ENCODE measurements at places on chromosomes 13 and 19.

DNA sequence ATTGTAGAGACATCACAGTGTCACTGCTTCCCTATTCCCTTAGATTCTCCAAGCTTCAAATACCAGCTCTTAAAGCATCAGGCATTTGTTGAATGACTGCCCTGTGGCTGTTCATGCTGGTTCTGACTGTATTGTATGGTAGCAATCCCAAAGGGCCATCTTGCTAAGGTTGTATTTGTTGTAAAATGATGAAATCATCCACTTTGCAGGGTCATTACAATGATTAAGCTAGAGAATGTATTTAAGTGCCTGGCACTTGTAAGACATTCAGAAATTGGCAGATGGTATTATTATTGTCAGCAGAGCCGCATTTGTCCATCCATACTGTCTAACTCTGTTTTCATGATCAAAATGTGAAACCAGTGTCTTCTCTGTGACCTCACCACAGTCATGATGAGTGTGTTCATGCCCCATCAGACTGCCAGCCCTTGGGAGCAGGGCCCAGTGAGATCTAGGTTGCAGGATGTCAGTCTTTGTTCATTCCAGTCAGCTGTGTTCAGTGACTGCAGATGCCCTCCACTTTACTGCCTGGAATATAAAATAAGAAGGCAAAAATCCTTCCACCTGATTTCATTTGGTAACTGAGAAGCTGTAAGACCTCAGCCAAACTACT lies 86.1 kb downstream of the DHRS12 start:
- no peak for DNase-seq

DNA sequence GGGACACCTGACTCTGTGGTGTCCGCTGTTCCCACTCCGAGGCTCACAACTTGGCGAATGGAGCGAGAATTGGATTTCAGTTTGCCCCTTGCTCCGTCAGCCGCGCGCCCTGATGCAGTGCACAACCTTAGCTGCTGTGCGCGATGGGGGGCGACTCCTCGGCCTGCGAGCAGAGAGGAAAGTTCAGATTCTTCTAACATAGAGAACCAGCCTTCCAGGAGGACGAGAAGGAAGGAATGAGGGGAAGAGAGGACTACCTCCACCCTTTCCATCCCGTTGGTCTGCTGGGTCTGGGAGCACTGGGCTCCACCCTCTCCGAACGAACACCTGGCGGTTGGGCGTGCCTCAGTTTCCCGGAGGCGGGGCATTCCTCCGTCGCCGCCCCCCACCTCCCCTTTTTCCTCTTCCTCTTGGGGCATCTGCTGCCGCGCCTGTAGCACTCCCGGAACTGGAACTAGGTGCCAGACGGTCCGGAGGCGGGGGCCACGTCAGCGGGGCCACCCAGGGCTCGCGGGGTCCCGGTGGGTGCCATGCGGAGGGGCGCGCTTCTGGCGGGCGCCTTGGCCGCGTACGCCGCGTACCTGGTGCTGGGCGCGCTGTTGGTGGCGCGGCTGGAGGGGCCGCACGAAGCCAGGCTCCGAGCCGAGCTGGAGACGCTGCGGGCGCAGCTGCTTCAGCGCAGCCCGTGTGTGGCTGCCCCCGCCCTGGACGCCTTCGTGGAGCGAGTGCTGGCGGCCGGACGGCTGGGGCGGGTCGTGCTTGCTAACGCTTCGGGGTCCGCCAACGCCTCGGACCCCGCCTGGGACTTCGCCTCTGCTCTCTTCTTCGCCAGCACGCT lies at the start of gene KCNK6:
KCNK6 (plus strand) TSS at position 425 of the 838 bp plus-strand sequence; CDS start at position 531, 106 bp downstream.
- no peak for DNase-seq

- DNase-seq: peak; percentile 75
Observed at GRCh38 chr19:47377208-47377701, 28.1 kb downstream of the DHX34 start.

GRCh38 chr19:10111405-10111811 lies at the start of gene P2RY11:
Gene P2RY11 (plus strand): TSS chr19:10111693. CDS start chr19:10111722, 29 bp downstream.
- no peak for DNase-seq

- DNase-seq: no peak
Observed at GRCh38 chr13:30561511-30561910, 56.2 kb upstream of the USPL1 start.

GRCh38 chr13:43240278-43240677 lies 216.9 kb downstream of the DNAJC15 start:
- DNase-seq: no peak

DNA sequence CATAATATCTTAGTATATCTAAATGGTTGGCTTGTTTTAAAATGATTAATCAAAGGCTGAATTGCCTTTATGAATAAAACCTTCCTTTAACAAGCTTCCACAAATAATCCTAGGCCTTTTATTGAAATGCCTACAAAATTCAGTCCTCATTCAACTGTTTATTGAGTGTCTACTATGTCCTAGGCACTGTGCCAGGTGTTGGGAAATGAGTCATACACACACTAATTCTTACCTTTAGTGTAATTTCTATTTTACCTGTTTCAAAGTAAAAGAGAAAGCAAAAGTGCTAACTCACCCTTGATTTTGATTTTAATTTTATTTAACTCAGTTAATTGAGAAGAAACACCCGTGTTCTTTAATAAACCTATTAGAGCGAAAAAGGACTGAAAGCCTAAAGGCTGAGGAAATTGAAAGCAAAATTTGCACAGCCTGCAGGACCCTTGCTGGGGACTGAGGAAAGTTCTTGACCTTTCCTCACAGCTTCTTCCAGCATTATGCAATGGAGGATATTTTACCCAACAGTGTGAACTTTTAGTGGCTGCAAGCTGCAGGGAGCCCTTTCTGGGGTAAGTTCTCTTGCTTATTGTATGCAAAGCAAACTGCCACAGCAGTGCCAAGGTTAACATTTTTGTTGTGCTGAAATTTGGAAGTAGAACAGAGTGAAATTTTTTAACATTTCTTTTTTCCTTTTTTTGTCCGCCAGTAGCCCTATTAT lies 83.1 kb downstream of the B3GLCT start:
- no peak for DNase-seq

DNA sequence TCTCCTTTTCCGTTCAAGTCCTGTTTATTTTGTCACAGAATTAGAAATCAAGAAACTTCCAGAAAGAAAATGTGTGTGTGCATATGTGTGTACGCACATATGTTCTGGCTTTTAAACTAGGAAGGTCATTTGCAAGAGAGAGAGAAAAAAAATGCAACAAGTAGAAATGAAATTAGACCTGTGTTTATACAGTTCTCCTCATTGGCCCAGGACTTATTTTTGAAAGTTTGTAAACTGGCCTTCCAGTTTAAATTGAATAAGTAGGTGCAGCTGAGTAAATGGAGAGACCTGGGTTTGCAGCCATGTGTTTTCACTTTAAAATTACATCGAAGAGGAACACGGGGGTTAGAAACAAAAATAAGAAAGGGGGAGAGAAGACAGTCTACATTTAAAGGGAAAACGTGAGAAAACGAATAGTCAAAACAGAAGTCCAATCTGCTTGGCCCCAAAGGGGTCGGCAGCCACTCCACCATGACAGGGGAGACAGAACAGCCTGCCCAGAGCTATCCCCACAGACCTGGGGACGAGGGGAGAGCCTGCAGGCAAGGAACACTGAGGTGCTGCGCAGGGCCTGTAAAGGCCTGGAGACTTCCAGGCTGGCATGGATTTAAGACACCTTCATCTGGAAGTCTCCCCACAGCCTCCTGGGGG lies 216.8 kb upstream of the MAB21L1 start:
- no peak for DNase-seq

DNA sequence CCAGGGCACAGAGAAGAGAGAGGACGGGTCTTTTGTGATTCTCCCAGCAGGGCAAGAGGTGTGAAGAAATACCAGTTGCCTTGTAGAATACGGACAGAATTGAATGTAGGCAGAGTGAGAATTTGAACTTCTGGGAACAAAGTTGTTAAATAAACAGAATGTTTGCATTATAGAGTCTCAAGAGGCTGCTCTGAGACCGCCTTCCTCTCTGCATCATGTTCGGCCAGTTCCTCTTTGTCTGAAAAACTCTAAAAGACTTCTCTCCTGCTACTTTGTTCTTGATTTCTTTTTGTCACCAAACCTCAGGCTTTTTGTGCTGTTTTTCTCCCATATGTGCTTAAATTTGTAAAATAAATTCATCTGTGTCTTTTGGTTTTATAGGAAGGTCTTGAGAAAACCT lies 256.4 kb downstream of the DLEU7 start:
- no peak for DNase-seq

GRCh38 chr19:53823380-53824120 lies 564 bp downstream of the NLRP12 start:
- no peak for DNase-seq

DNA sequence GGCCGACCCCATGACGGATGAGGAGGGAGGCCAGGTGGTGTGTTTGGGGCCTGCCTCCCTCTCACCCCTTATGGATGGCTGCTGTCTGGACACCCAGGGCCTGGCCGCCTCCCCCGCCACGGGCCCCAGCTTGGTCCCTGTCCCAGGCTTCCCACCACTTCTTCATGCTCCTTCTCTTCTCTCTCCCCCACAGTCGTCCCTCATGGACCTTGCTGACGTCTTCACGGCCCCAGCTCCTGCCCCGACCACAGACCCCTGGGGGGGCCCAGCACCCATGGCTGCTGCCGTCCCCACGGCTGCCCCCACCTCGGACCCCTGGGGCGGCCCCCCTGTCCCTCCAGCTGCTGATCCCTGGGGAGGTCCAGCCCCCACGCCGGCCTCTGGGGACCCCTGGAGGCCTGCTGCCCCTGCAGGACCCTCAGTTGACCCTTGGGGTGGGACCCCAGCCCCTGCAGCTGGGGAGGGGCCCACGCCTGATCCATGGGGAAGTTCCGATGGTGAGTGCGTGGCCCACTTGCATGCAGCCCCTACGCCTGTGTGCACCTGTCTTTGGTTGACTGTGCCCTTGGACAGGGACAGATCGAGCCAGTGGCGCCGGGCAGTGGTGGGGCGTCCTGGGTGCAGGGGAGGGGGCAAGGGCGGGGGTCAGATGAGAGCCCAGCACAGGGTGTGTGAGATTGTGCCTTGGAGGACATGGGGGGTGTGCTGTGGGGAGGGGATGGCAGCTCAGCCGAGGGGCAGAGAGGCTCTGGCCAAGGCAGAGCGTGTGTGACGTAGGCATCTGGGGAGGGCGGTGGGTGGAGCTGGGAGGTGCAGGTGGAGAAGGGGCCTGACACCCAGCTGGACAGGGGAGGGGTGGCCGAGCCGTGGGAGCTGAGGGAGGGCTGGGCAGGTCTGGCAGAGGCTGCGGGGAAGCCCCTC lies 16.8 kb downstream of the EPN1 start:
- no peak for DNase-seq

DNA sequence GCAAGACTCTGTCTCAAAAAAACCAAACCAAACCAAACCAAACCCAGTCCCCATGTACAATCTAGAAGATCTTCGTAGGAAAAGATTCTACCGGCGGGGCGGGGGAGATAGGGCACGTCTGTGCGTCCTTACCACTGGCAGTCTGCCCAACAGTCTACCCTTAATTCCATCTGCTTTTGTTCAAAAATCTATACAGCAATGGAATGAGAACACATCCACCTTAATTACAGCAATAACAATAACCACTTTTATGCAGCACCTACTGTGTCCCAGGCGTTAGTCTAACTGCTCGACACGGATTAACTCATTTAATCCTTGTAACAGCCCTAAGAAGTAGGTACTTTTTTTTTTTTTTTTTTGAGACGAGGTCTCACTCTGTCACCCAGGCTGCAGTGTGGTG lies 2.5 kb upstream of the ATF5 start:
- no peak for DNase-seq

DNA sequence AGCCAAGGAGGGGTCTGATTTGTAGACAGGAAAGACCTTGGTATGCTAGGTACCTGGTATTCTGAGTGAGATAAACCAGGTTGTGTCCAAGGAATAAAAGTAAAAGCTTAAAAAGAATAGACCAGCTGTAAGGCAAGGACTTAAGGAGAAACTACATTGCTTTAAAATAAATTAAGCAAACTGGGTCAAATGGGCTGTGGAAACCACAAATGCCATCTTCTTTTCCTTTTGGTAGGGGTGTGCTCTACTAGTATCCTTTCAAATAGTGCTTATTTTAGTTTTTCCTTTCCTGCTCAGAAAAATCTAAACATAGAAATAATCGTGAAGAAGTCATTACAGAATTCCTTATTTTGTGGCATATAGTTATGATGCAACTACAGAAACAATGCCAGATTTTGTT lies 138.6 kb upstream of the KLF12 start:
- DNase-seq: no peak

- DNase-seq: no peak
Observed at GRCh38 chr19:19297759-19298158, 22.6 kb downstream of the SUGP1 start.

Measured in NCI-H2081 (cell line).